ENCODE measurements at places on chromosomes 5 and 9. TPM values are rescaled to one million over a fixed set of nuclear protein-coding genes. Genes with fewer than 3 reads are reported as not detected.

DNA sequence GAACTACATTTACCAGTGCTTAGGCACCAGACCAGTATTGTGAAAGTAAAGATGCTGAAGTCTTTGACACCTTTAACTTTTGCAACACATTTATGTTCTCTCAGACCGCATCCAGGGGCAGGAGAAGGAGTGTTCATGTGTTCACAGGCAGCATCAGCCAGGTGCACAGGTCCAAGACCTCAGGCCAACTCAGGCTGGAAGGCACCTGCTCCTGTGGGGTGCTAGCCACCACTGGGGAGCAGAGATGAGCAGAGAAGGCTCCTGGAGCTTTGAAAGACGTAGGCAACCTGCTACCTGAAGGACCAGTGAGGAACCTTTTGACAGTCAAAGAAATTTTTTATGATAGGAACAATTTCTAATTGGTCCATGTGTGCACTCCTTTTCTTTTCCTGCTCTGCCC is 35.6 kb downstream of the DAPK1 start:
- no peak for DNase-seq

- DNase-seq: no peak
Measured at GRCh38 chr9:126615791-126616447, 2.2 kb downstream of the LMX1B start.

DNA sequence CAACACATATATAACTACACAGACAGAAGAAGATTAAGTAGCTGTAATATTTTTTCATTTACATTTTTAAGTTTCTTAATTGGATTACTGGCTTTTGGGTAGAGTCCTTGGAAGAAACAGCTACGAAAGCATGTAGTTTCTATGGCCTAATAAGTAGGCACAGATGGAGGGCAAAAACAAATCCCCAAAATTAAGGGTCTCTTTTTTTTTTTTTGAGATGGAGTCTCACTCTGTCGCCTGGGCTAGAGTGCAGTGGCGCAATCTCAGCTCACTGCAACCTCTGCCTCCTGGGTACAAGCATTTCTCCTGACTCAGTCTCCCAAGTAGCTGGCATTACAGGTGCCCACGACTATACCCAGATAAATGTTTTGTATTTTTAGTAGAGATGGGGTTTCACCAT is 27.1 kb upstream of the MTMR12 start:
- DNase-seq: no peak

- no peak for DNase-seq
Measured at GRCh38 chr9:92607088-92607487, 62.8 kb downstream of the IPPK start.

DNA sequence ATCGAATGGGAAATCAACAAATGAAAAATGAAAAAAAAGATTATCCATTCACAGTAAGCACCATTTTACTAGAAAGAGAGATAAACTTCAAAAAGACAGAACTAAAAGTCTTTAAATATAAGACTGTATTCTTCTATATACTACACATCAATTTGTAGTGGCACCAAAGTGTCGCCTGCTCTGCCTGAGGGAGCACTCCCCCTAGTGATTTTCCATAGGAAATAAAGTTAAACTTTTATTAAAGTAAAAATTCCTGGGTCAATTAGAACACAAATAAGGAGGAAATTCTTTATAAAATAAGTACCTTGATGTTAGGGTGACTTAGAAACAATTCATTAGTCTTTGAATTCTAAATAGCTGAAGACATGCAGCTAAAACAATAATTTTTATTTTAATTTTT is 9.7 kb downstream of the RAD1 start:
- DNase-seq: no peak

GRCh38 chr9:111871499-111871855 is 25.1 kb upstream of the UGCG start:
- no peak for DNase-seq

GRCh38 chr9:98132806-98133631 is 14.0 kb upstream of the TRIM14 start:
- no peak for DNase-seq

- no peak for DNase-seq
Measured at GRCh38 chr5:31186672-31187267, 6.7 kb upstream of the CDH6 start.

GRCh38 chr9:132602207-132602606 is 19.8 kb downstream of the BARHL1 start:
- DNase-seq: no peak

DNA sequence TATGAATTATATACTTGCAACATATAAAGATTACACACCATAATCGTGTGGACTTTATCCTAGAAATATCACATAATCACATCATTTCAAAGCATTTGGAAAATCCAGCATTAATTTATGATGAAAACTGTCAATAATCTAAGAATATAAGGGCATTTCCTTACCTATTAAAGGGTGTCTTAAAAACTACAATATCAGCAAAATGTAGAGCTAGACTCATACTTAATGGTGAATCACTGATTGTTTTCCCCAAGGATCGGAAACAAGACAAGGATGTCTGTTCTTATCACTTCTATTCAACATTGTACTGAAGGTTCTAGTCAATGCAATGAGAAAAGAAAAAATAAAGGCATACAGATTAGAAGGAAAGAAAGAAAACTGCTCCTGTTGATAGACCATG is 8.0 kb upstream of the SREK1 start:
- DNase-seq: no peak

Gene MARCOL
- not detected for total RNA-seq

Gene SDHA
- 140 TPM for total RNA-seq

Measured in mucosa of gallbladder (tissue), 1 donor.